ENCODE measurements at places on chromosomes 5 and 9.

DNA sequence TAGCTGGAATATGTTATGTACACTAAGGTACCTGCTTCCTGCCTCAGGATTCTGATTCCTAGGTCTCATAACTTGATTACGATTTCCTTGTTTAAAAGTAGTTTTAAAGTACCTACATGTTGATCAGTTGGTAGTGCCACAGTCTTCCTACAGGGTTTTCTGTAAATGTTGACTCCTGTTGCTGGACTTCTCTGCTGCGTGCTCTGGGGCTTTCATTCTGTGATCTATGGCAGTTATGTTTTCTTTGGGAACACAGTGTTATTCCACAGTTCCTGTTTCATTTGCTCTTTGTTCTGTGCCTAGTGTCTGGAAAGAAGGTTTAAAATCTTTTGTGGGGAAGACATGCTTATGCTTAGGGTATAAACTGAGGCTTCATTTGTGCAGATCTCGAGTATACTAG is 343.5 kb downstream of the PLK2 start:
- no peak for DNase-seq

GRCh38 chr9:136789523-136789937 is 1.6 kb upstream of the TMEM141 start:
- DNase-seq = no peak

GRCh38 chr5:1541702-1542400 is 18.1 kb upstream of the LPCAT1 start:
- DNase-seq = no peak

GRCh38 chr5:14234204-14234603 is 91.1 kb downstream of the TRIO start:
- peak; percentile 15 for DNase-seq
